ENCODE measurements at places on chromosomes 16 and 17.

DNA sequence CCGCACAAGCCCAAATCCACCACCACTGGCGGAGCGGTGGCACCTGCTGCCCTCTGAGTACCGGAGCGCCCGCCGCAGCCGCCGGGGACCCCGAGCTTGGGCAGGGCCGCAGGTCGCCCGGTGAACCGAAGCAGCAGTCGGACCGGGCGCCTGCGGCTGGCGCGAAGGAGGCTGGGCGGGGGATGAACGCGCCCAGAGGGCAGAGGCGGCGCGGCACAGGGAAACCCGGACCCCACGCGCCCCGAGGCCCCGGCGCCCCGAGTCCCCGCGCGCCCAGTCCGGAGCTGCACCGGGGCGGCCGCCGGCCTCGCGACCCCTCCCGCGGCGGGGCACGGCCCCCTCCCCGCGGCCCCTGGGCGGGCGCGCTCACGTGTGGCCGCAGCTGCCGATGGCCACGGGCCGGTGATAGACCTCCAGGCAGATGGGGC is 393 bp downstream of the RNF166 start:
- no peak for DNase-seq

DNA sequence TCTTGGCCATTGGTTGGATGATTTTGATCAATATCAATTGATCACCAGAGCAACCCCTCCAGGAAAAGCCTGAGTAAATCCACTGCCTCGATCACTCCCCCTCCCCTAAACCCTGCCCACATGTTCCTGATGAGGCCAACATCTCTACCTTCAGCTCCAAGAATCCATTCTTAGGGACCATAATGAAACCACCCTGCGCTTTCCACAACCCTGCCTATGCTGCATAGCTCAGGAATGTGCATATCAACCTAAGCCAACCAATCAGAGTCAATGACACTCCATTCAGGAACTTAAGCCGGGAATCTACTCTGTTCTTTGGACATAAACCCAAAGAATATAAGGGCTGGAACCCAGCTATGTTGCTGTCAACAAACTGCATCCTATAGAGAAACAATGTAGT is 86.3 kb downstream of the MYH11 start:
- no peak for DNase-seq

DNA sequence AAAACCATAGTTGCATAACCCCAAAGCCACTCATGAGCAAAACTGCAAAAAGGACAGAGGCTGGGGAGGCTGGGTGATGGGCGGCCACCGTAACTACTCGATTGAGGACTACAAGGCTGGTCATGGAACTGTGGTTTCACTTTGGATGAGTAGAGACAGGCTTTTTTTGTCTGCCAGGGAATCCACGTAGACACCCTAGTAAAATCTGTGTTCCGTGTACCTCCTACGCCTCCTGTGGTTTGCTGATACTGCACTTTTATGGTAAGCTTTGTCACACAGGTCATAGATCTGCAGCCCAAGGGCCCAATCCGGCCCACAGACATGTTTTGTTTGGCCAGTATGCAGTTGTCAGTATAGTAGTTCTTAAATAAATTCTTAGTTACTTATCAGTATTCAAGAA is 2.2 kb upstream of the TLCD3B start:
- no peak for DNase-seq

DNA sequence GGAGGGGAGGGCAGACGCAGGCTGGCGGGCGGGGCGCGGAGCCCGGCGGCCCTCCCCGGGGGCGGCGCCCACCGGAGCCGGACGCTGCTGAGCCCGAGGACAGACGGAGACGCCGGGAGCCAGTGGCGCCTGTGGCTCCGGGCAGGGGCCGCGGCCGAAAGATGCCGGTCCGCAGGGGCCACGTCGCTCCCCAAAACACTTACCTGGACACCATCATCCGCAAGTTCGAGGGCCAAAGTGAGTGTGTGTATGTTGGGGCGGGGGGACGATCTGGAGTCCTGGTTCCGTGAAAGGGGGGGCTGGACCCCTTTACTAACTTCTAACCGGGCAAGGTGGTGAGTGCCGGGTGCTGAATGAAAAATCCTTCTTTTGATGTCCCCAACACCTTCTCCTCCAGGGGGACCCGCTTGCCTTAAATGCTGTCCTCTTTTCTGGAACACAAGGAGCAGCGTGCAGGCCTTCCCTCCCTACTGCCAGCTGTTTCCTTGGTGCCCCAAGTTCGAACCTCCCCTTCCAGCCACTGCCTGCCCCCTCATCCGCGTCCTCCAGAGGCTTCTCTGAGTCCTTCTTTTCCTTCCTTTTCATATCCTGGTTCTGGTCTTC is at the start of gene KCNH6:
Gene KCNH6 (plus strand): TSS at position 106 of the 603 bp plus-strand sequence. CDS start 56 bp downstream, at position 162.
- no peak for DNase-seq

- no peak for DNase-seq
Observed at GRCh38 chr16:25372716-25373115, 115.1 kb upstream of the ZKSCAN2 start.

- peak; percentile 23 for DNase-seq
Observed at GRCh38 chr17:75087558-75088453, at the start of gene SLC16A5. Gene SLC16A5, plus strand, starts transcription at chr17:75087954. Its CDS starts 5,683 bp downstream, at chr17:75093637.

DNA sequence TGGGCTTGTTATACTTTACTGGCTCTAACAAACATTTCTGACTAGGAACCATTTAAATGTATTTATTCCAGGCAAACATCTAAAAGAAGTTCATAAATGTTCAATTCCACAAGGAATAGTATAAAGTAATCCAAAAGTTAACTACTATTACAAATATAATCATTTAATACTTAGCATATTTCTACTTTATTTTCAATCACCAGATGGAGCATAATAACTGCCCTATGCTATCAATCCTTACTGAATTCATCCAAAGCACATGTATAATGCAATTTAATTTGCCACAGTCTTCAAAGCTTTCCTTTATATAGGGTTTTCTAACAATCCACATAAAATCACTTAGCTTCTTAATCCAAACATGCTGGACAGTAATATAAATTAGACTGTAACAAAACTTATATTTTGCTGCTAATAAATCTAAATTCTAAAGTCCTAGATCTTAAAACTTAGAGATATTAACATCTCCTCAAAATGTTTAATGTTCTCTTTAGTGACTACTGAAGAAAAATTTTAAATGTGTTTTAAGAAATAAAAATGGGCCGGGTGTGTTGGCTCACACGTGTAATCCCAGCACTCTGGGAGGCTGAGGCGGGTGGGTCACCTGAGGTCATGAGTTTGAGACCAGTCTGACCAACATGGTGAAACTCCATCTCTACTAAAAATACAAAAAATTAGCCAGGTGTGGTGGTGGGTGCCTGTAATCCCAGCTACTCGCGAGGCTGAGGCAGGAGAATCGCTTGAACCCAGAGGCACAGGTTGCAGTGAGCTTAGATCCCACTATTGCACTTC is 5.9 kb downstream of the MEIOB start:
- DNase-seq, result no peak

DNA sequence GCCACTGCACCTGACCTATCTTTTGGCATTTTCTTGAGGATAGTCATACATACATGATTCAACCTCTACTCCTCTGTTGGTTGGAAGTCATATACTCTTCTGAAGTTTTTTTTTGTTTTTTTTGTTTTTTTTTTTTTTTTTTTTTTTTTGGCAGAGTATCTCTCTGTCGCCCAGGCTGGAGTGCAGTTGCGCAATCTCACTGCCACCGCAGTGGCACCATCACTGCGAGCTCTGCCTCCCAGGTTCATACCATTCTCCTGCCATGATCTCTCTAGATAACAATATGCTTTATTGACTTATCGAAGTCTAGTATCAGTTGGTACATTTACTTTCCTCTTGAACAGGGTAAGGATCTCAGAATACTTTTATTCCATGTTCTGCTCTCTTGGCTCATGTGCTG is 224.2 kb upstream of the WSCD1 start:
- no peak for DNase-seq

- DNase-seq, result no peak
Observed at GRCh38 chr17:79073016-79073705, 1.5 kb upstream of the ENGASE start.

GRCh38 chr16:31094088-31094423 is 541 bp downstream of the VKORC1 start:
- DNase-seq, result no peak

DNA sequence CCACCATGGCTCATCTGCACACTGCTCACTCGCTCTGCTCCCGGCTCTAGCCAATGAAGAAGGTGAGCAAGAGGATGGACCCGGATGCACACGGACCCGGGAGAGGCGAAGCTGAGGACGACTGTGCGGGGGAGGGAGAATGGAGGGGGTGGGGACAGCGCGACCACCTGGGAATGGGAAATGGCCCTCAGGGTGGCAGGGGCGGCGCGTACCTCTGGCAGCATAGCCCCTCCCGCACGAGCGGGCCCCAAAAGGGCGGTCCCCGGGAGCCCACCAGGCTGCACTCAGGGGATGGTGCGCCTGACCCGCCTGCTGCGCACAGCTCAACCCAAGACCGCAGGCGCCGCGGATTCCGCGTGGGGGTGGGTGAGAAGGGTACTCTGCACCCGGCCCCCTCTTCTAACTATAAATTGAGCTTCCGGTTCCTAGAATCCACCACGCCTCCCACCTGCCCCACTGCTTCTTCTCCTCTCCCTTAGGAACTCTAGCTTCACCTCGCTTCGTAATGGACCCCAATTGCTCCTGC is 6.1 kb downstream of the MT1H start:
- peak; percentile 47 for DNase-seq

DNA sequence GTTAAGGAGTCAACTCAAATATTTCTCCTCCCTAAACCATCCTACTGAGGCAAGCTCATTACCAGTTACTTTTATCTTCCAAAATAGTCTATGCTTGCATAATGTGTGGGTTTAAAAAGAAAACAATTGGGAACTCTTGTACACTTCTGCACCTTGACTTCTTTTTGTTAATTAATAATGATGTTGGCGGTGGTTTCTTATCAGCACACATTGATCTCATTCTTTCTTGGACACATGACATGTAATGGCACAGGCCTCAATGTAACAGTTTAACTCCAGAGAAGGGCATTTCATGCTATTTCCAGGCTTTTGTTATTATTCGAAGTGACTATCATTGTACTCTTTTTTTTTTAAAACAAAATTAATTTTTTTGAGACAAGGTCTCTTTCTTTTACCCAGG is 7.8 kb downstream of the PLCG2 start:
- DNase-seq, result no peak

- no peak for DNase-seq
Observed at GRCh38 chr17:68587847-68588246, 13.3 kb downstream of the FAM20A start.

DNA sequence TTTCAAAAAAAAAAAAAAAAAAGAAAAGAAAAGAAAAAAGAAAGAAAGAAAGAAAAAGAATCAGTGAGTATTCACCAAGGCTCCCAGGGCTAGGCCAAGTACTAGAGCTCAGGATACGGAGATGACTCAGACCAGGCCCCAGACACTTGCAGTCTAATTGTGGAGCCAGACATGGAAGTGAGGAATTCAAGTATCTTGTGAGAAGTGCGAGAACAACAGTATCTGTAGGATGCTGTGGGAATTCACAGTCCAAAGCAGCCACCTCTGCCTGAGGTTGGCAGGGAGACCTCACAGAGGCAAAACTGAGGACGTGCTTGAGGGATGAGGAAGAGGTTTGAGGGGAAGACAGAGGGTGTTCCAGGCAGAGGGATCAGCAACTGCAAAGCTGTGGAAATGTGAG is 14.0 kb upstream of the ALDOA start:
- DNase-seq, result no peak

- DNase-seq, result no peak
Observed at GRCh38 chr16:85970738-85971137, 71.8 kb downstream of the IRF8 start.

DNA sequence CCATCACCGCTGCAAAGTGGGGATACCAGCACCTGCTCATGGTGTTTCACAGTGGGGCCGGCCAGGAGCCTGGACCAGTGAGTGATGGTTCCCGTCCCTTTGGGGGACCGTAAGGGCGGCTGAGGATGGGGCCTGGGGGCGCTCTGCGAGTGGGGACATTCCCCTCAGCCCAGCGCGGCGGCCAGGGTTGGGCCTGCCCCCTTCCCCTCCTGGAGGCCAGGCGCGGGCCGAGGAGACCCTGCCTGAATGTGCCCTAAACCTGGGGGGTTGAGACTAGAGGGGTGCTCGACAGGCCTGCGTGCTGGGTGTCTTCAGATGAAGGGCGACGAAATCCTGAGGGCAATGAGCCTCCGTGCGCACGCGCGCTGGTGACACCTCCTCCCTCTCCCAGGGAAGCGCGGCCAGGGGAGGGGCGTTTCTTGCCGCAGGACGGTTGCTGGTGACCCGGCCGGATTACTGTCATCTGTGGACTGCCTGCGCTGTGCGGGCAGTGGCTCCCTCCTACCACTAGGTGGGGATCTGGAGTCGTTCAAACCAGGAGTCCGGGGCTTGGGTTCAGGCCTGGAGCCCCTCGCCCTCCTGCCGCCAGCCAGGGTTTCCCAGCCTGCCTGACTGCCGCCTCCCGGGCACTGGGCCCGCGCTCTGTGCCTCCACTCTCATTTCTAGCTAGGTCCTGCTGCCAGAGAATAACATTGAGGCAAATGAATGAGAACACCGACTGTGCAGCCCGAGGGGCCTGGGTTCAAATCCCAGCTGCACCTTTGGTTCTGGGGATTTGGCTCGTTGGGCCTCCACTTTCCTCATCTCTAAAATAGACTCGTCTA is 17.1 kb downstream of the TBX2 start:
- peak; percentile 64 for DNase-seq

DNA sequence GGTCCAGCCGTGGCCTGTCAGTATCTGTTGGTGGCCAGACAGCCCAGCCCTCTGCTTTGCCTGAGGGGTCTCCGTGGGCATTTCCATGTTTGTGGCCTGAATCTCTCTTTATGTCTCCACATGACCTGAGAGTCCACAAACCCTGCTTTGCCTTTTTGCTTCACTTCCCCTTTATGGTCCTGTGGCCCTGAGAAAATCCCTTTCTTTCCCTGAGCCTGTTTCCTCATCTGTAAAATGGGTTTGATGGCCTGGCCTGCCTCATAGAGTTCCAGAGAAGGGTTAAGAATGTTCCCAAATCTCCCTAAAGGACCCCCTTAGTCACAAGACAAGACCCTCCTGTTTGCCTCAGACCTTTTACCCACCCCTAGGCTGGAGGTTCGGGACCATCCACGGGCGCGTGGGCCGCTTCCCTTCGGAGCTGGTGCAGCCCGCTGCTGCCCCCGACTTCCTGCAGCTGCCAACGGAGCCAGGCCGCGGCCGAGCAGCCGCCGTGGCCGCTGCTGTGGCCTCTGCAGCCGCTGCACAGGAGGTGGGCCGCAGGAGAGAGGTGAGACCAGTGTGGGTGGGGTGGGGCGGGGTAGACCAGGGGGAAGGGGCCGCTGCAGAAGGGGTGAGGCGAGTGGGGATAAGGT is 26.2 kb upstream of the ALKBH5 start:
- no peak for DNase-seq

DNA sequence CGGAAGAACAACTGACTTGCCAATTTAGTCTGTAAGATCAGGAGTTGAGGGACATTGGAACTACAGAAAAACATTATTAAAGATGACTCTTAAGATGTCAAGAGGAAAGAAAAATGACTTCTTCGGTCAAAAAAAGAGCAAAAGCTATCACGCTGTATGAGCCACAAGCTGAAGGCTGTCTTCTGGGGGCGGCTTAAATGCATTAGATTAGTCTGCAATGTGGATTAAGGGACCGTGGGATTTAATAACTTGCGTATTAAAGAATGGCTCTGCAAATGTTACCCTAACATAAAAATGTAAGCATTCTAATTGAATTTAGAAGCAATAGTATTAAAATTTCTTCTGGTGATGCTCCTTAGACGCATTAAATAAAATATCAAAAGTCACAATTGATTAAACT is 108.6 kb downstream of the PITPNC1 start:
- no peak for DNase-seq

- DNase-seq, result peak; percentile 12
Observed at GRCh38 chr16:73956587-73957494, 339.8 kb upstream of the PSMD7 start.
